NCI-H1930 (cell line): ENCODE measurements at places on chromosomes 2 and 18.

GRCh38 chr2:60861736-60862135 lies 19.6 kb upstream of the REL start:
- DNase-seq, result no peak

DNA sequence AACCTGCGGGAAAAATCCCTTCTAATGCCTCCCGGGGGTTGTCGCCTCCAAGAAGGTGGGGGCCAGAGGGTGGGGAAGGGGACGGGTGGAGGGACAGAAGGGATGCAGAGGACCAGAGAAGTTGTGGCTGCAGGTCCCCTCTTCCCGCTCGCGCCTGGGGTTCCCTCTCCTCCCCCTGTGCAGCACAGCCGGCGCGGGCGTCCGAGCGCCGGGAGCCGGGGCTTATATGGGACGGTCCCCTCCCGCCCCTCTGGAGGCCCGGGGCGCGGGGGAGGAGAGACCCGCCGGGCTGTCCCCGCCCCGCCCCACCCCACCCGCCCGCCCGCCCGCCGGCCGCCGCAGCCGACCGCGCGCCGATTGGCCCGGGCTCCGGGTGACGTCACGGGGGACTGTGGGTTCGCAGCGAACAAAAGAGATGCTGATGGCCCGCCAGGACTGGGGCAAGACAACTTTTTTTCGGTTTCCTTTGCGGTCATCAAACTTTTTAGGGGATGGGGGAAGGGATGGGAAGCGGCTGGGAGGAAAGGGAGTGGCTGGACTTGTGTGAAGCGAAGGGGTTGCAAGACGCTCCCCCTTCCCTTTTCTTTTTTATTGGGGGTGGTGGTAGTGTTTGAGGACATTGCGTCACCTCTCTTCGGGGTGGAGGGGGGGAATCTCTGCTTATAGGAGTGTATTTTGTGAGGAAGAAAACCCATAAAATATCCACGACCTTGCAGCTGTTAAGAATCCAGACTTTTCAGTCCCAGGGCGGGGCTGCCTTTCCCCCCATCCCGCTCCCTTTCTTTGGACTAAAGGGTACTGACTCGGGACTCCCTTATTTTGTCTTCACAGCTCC lies at the start of gene FN1:
FN1 (minus strand) TSS at position 199 of the 835 bp plus-strand sequence. CDS start 266 bp downstream, outside the sequence.
- DNase-seq, result peak; percentile 30

DNA sequence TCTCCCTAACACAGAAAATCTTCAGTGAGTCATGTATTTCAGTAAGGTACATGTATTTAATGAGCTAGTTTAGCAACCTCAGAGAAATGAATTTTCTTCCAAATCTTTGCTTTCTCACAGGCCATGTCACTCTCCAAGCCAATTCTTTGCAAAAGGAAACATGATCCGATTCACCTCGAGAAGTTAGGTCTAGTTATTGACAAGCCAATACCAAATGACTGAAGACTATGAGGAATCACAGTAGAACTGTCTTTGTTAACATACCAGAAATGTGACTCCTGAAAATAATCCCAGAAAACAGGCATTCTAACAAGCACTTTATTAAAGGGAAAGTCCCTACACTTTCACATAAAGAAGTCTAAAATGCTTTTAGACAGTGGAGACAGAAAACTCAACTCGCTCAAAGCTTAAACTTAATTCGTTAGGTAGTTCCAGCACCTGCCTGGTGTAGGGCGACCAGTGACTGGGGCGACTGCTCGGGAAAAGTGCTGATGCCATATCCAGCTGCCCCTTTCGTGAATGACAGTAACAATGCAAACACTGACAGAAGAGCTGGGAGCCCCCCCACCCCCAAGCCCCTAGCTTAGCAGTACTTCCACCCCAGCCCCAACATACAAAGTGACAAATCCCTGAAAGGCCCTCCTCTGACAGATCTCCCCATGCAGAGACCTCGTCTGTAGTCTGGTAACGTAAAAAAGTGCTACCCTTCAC lies 1.8 kb downstream of the MEMO1 start:
- DNase-seq, result no peak

- no peak for DNase-seq
Observed at GRCh38 chr2:47504174-47504810, 101.3 kb downstream of the MSH2 start.

GRCh38 chr2:138724729-138725459 lies 55.3 kb downstream of the NXPH2 start:
- no peak for DNase-seq

DNA sequence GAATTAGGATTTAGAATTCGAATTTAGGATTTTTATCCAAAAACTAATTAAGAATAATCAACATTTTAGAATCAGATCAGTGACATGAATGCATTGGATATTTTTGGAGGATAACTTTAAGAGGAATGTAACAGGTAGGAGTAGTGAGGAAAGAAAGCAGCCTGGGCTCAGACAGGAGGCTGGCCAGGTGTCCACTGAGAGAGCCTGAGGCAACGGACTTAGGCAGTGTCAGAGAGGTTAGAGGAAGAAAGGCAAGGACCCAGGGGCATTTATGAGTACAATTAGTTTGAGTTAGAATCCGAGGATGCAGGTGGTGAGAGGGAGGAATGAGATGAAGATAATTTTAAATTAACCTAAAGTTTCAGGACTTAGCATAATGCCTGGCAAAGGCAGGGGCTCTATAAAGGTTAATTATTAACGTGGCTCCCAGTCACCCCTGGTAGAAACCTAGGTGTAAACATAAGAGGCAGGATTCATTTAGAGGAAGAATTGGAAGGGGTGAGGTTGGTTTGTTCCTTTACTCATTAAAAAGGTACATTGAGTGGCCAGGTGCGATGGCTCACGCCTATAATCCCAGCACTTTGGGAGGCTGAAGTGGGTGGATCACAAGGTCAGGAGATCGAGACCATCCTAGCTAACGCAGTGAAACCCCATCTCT lies 507.1 kb downstream of the TMEM182 start:
- DNase-seq, result no peak

DNA sequence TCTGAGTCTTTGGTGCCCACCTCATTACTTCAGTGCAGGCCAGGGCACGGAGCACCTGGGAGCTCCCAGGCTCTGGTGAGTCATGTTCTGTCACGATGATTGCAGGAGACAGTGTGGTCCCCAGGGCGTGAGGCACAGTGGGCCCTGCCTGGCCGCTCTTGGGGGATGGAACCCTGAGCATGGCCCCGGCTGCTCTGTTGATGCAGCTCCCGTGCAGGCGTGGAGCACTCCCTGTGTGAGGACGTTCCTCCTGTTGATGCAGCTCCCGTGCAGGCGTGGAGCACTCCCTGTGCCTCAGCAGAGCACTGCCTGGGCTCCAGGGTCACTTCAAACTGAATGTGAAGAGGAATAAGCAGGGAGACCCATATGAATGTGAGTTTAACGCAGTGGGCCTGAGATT lies 30.1 kb downstream of the COPS9 start:
- no peak for DNase-seq

DNA sequence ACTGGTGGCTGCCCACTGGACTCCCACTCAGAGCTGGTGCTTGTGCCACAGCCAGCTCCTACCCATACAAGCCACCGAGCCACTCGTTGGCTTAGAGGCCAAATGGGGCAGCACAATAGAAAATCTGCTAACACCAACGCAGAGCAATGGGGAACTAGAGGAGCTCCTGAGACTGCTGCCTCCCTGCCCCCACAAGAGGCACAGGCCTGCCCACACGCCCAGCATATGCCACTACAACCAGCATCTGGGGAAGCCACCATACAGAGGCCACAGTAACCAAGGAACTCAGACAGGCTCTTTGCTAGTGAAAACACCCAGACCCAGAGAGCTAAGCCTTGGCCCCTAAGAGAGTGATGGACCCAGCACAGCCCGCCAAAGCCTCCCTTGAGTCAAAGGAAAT lies 231.2 kb upstream of the RAB6C start:
- no peak for DNase-seq

GRCh38 chr2:164719996-164720941 lies 99.0 kb upstream of the GRB14 start:
- DNase-seq, result no peak

GRCh38 chr2:85446296-85447221 lies 28.0 kb downstream of the SH2D6 start:
- no peak for DNase-seq
